ENCODE measurements at places on chromosomes 3 and 15. TPM values are rescaled to one million over a fixed set of nuclear protein-coding genes. Genes with fewer than 3 reads are reported as not detected.

The ZNF620 gene
- total RNA-seq: 0.72 TPM

The IVD gene
- total RNA-seq: 25.1 TPM

The ACTRT3 gene
- 2.1 TPM for total RNA-seq

The KCNMB3 gene
- 0.16 TPM for total RNA-seq

The IP6K2 gene
- total RNA-seq: 54.9 TPM

The BNC1 gene
- 1.1 TPM for total RNA-seq

The HES1 gene
- total RNA-seq: 24.1 TPM

The MOBP gene
- not detected for total RNA-seq

The ADPRH gene
- total RNA-seq: 1.1 TPM

The MST1R gene
- not detected for total RNA-seq

Data from cardiac atrium fibroblast (primary cell).